ENCODE measurements at places on chromosomes 5 and 9.

DNA sequence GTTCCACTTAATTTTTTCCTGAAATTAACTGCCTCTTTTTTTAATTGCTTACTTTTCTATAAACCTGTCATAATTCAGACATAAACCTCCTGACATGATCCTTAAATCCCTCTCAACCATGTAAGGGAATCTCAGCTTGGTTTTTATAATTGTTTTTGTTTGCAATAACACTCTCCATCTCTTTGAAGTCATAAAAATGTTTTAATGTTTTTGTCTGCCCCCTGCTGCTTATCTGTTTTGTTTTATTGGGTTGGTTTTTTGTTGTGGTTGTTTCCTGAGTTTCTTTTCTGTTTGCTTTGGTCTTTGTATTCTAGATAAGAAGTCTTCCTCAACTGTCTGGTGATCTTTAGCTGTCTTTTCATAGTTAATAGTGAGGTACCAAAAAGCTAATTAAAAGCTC lies 142.0 kb downstream of the CDH6 start:
- no peak for DNase-seq

- DNase-seq = no peak
These were observed 350.8 kb downstream of the ENC1 start for GRCh38 chr5:74289691-74290090.

DNA sequence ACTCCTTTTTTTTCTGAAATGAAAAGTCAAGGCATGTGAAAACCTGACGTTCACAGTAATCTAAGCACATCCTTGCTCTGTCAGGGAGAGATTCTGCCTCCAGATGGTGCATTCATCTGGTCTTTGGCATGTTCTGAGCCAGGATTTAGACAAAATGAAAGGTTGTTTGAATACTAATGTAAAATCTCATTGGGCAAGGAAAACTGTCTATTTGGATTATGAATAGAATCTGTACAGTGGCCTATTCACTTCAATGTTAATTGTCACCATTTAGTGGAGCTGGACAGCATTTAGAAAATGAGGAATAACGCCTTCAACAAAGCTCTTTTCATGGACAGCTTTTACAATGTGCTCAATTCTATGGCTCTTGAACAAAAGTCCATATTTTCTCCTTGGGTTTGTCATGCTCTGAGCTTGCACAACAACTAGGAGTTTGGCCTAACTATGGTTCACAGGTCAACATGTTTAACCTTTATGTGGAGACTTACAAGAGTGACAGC lies 28.9 kb downstream of the ARHGEF28 start:
- no peak for DNase-seq

- DNase-seq = peak; percentile 67
These were observed at the start of gene SLC27A4 for GRCh38 chr9:128339761-128340690. Gene SLC27A4 (plus strand): TSS chr9:128340527. CDS start chr9:128343133, 2,606 bp downstream.

- DNase-seq = no peak
These were observed 275.5 kb downstream of the ARHGEF28 start for GRCh38 chr5:73901455-73901854.

DNA sequence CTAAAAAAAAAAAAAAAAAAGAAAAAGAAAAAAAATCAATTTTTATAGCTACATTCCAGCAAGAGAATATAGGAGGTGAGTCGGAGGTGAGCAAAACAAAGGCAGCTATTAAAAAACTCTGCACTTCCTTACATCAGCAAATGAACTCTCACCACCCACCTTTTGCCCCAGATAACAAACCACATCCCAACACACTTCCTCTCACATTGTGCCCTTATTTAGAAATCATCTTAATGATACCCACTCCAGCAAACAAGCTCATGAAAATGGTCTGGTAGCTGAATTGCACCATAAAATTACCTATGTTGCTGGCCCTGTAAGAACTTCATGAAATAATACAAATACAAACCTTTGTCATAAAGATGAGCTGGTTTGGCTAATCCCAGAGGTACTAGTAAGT lies 82.9 kb downstream of the CEMIP2 start:
- DNase-seq = no peak

DNA sequence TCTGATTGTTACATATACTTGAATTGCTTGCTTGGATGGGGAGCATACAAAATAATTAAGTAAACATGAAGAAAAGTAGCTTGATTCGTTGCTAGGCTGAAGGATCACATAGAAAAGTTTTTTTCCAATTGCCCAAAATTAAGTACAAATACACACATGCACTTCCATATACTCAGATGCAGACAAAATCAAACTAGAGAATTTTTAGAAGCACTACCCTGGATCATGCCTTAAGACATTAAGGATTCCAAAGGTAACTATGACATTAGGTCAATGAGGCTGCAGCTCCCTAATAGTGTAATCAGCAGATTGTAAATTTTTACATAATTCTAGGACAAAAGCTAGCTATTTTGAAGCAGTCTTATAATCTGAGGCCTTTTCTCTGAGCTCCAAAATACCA lies 216.9 kb upstream of the TMEM161B start:
- DNase-seq = no peak

DNA sequence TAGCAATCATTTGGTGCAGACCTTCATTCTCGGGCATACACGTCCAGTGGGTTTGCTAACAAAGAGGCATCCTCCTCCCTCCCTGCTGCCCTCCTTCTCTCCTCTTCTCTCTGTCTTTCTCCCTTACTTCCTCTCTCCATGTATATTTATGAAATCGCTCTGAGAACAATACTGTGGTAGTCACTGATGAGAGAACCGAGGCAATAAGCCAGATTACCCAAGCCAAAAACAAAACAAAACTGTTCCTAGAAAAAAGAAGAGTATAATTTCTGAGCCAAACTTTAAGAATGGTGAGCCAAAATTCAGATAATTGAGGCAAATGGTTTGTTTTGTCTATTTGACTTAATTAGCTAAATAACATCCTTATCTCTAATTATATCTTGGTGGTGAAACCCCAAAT lies 15.8 kb upstream of the HMHB1 start:
- DNase-seq = no peak

DNA sequence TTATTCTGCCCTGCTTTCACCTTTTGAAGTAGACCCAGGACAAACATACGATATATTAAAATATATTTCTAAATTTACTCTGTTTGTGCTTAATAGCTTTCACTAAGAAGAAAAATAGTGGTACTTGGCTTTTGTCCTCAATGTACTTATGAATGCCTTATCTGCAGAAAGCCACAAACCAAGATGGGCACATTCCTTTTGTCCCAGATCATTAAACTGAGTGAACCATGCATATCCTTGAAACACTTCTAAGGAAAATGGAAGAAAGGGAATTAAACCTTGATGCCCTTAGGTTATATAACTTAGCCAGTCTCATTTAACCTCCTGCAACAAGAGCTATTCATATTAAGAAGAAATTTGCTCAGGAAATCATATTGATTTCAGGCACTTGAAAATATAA lies 553.8 kb upstream of the CDH9 start:
- DNase-seq = no peak

DNA sequence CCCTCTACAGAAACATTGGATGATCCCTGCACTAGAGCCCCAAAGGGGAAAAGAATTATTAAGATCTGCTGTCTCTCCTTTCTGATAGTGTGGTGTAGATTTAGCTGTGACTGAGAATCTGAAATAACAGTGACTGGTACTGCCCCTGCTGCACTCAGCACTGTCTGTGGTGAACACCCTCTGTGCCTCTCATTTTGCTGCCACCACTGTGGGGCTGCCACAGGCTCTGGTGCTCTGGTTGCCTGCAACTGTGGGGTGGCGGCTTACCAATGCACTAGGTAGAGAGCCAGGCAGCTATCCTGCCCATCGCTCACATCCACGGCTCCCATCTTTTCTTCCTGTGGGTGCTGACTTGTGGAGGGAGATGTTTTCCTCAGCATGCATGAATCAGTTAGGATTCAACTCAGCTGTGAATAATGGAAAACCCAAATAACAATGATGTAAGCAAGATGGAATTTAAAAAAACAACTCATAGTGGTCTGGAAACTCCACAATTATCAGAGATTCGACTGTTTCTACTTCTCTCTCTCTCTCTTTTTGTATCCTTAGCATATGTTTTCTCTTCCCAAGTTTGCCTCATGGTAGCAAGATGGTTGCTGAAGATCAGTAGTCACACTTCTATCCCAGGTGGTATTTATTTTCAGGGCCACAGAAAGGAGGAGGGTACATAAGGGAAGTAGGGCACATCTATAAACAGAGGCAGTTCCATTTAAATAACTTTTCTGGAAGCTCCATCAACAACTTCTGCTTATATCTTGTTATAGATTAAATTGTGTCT lies 99.8 kb upstream of the DAP start:
- DNase-seq = no peak

DNA sequence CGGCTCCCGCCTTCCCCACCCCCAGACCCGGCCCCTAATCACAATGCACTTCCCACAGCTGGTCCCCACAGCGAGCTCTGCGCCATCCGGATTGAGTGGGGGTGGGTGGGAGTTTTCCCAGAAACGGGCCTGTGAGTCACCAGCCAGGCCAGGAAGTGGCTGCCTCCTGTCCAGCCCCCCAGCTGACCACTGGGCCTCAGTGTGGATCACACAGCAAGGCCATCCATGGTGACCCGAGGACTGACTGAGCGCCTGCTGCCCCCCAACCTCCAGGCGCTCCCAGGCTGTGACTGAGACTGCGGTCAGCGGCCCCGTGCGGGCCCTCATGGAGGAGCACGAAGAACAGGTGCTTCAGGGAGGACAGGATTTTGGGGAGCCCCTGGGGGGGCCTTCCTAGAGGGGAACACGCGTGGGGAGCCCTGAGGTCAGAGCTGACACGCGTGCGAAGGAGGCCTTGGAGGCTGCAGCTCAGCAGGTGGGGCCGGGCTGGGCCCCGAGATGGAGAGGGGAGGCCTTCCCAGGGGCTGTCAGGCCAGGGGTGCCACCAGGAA lies 48.3 kb upstream of the EGFL7 start:
- no peak for DNase-seq

DNA sequence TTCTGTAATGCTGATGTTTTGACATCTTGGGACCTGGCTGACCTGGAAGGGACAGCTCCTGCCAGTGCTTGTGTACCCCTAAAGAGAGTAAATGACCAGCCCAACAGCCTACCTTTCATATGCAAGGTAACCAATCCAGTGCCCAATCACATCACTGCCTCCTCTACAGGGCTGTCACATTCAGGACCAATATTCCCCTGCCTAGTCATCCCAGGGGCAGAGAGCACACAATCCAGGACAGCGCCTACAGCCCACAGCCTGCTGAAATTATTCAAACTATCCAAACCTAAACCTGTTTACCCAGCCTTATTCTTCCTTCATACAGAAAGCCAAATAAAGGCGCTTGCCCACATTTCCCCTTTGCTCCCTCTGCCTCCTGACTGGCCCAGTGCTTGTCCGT lies 284.1 kb downstream of the CTNND2 start:
- DNase-seq = no peak

DNA sequence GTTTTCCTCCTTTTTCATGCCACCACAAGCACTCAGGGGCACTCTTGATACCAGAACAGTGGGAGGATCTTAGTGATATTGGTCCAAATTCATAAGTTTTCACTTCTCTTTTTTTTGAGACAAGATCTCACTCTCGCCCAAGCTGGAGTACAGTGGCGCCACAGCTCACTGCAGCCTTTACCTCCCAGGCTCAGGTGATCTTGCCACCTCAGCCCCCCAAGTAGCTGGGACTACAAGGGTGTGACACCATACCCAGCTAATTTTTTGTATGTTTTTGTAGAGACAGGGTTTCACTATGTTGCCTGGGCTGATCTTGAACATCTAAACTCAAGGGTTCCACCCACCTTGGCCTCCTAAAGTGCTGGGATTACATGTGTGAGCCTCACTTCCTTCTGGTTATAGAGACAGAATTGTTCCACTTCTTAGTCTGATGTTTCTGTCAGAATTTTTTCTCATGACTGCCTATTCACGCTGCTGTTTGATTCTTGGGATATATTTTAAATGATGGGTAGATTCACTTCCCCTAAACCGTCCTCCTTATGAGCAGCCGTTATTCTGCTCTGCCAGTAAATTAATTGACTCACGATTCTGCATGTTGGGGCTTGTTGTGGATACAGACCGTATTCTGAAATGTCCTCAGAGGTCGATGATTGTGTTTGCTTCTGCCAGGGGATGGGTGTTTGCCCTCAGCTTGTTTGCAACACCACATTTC lies 30.8 kb downstream of the MTAP start:
- DNase-seq = no peak

- DNase-seq = no peak
These were observed 454.4 kb upstream of the ACTBL2 start for GRCh38 chr5:57937025-57937424.

- no peak for DNase-seq
These were observed 52.4 kb downstream of the SEC61B start for GRCh38 chr9:99274495-99274894.

DNA sequence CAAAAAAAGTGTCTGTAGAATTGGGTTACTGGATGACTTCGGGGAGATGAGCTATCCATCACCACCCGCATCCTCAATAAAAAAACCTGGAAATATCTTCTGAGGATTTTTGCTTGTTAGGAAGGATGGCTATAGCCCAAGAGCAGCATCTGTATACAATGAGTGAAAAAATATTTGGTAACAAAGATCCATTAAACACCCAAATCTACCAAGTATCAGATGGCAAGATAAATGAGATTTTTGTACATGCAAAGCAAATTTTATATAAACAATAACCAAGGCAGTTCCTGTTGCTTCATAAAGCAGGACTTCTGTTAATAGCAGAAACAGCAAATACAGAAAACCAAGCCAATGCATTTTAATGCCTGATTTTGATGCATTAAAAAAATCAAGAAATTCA lies 166.6 kb downstream of the SLC28A3 start:
- DNase-seq = no peak

DNA sequence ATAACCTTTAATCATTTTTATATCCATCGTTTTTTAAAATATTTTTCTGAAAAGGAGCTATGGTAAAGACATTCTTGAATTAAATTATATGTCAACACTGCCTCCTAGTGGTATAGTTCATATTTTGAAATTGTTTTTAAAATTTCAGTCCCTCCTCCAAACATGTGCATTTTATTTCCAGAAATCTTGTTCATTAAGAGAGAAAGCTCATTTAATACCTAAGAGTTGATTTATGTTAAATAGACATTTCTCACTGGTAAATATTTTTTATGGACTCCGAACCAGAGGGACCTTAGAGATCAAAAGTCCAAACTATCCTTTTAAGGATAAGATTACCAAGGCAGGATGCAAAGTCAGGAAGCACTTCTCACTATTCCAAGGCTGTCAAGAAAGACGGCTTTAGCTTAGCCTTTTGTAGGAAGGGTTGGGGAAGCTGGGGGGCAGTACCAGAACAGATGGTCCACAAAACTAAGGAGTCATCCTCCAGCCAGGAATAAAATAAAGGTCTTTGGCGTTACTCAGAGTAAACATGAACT lies 21.6 kb downstream of the BHMT start:
- no peak for DNase-seq

- no peak for DNase-seq
These were observed 162.9 kb downstream of the TSSK1B start for GRCh38 chr5:113271745-113272454.

- no peak for DNase-seq
These were observed 107.2 kb downstream of the UBE2R2 start for GRCh38 chr9:33923998-33924701.

- no peak for DNase-seq
These were observed 1.7 kb downstream of the DBN1 start for GRCh38 chr5:177471610-177472356.
